ENCODE measurements at places on chromosomes 6 and 20.

GRCh38 chr6:111603040-111603439 lies 2.6 kb downstream of the TRAF3IP2 start:
- no peak for DNase-seq

- no peak for DNase-seq
These were observed 50.5 kb upstream of the LTV1 start for GRCh38 chr6:143792402-143793279.

- no peak for DNase-seq
These were observed 257.9 kb downstream of the CDH26 start for GRCh38 chr20:60215816-60216730.

DNA sequence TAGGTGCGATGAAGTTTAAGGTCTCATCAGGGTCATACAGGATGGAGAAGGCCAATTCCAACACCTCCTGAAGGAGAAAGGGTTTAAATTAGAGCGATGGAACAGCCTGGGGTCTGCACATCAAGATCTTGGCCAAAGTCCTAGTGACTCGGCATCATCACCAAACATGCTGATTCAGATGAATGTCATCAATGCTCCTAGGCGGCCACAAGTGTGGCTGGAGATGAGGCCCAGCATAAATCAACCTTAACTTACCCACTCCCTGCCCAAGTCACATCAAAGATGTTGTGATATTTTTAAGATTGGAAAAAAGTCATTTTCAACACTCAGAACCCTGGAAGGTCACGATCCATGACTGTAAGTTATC lies 37.5 kb downstream of the ELMO2 start:
- no peak for DNase-seq

DNA sequence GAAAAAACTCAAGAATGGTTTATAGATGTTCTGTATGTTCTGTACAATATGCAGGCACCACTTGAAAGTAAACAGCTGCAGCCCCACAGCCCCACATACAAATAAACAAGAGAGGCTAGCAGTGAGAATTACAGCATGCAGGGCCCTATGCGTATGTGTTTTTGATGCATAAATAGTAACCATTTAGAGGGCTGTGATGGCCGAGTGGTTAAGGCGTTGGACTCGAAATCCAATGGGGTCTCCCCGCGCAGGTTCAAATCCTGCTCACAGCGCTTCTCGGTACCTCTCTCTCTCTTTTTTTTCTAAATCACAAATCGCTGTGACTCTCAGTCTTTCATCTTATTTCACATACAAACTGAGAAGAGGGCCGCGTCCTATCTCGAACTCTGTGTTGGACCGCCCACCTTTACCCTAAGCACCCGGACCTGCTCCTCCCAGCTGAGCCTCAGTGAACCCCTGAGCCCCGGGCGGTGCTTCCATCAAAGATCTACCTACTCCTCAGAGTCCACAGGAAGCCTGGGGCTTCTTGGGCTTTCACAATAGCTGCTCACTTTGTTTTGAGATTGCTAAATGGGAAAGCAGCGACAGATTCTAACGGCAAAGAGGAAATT lies 37.7 kb upstream of the PRSS16 start:
- no peak for DNase-seq

GRCh38 chr20:58293453-58293852 lies 16.1 kb upstream of the RAB22A start:
- no peak for DNase-seq

DNA sequence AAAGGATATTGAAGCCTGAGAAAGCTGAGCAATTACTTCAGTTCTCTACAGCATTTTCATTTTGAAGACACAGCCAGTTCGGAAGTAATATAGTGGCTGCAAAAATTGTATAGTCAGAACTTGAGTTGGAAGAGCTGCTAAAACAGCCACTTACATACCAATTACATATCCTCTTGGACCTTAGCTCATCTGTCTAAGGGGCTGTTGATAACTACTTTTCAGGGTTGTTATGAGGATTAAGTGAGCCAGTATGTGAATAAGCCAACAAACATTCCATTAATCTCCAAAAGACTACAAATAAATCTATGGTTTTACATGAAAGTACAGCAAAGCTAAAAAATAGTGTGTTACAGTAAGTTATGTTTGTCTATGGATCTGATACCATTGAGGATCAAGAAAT lies 59.7 kb downstream of the TMEM200A start:
- no peak for DNase-seq

GRCh38 chr6:115819506-115819905 lies 241.2 kb downstream of the FRK start:
- no peak for DNase-seq

- DNase-seq: no peak
These were observed 408.4 kb downstream of the PKHD1 start for GRCh38 chr6:51678905-51679620.

DNA sequence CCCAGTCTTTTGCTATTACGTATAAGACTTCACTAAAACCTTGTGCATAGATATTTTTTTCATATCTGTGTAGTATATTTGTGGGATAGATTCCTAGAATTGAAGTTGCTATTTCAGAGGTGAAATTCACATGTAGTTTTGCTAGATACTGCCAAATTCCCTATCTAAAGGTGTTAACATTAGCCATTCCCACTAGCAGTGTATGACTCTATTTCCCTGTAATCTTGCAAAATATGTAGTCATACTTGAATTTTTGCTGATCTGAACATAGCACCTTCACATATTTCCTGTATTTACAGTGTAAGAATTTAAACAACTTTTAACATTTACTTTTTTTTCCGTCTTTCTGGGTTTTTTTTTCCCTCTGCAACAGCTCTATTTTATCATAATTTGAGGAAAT lies 24.9 kb downstream of the SENP6 start:
- DNase-seq: no peak

DNA sequence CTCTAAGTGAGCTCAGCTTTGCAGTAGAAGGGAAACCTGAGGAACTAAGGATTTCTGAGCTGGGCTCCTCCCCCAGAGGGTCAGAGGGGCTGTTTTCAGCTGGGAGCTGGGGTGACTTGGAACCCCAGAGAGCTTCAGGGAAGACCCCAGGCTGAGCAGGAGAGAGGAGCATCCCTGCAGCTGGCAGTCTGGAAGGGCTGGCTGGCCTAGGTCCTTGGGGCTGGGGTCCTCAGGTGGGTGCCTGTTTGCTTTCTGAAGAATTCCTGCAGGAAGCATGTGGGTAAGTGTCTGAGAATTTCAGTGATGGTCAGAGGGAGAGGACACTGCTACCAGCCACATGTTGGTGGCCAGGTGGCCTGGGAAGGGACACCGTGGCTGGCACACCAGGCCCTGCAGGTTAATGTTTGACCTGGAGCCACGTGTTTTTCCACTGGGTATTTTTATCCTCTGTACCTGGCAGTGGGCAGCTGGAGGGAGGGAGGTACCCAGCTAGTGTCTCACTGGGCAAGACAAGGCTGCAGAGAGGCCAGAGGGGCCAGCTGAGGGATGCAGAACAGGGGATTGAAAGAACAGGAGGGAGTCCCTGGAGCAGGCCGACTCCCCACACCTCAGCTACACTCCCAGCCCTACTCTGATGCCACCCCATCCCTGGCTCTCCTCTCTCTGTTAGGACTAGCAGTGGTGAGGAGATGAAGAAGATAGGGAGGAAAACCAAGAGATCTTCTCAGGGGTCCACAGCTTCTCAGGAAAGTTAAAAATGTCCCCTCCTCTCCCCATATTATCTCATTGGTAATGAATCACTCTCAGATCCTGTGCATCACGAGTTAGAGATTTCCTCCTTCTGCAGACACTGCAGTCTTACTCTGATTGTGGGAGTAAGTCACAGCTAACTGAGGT lies 143.6 kb downstream of the VEGFA start:
- DNase-seq: no peak

GRCh38 chr6:143006787-143007186 lies 53.9 kb upstream of the AIG1 start:
- no peak for DNase-seq

DNA sequence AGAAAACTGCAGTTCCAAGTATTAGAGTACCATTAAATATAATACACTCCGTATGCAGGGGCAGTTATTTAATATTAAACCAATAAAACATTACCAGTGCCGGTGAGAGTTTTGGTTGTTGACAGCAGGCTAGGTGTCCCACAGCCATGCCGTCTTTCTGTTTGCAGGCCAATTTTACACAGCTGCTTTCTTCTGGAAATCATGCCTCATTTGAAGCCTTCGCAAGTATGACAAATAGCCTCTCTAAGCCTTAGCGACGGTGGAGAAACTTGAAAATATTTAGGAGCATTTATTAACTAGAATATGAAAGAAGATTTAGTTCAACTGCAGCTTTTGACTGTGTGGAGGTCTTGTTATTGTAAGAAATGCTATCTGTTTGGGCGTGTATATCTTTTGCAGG lies 226.0 kb downstream of the BMP2 start:
- no peak for DNase-seq
